Epithelial cell of prostate (primary cell): ENCODE measurements at places on chromosomes 3 and 15.

- DNase-seq, result no peak
These were observed 512.0 kb upstream of the ZNF385D start for GRCh38 chr3:22263042-22263441.

DNA sequence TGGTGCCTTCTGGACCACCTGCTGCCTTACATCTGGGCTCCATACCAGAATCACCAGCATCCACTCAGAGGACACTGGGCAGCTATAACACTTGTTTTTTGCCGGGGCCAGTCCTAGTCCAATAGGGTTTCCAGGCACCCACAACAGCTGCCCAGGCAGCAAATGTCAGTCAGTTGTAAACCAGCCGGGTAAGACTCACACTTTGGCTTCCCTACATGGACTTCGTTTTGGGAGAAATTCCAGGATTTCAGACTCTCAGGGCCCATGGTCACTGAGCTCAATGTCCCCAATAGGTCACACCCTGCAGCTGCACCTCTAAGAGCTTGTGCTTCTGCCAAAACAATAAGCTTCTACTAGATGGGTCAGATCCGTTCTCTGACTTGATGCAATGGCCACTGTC lies 83.8 kb downstream of the FAM174B start:
- no peak for DNase-seq

DNA sequence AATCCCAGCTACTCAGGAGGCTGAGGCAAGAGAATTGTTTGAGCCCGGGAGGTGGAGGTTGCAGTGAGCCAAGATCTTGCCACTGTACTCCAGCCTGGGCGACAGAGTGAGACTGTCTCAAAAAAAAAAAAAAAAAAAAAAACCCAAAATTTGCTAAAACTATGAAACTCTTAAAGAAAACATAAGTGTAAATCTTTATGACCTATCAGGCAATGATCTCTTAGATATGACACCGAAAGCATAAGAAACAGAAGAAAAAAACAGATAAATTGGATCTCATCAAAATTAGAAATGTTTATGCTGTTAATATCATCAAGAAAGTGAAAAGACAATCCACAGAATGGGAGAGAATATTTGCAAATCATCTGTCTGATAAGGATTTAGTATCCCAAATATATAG lies 15.3 kb downstream of the GRAMD2A start:
- DNase-seq, result no peak

GRCh38 chr3:194009892-194010533 lies 125.9 kb upstream of the HES1 start:
- no peak for DNase-seq

DNA sequence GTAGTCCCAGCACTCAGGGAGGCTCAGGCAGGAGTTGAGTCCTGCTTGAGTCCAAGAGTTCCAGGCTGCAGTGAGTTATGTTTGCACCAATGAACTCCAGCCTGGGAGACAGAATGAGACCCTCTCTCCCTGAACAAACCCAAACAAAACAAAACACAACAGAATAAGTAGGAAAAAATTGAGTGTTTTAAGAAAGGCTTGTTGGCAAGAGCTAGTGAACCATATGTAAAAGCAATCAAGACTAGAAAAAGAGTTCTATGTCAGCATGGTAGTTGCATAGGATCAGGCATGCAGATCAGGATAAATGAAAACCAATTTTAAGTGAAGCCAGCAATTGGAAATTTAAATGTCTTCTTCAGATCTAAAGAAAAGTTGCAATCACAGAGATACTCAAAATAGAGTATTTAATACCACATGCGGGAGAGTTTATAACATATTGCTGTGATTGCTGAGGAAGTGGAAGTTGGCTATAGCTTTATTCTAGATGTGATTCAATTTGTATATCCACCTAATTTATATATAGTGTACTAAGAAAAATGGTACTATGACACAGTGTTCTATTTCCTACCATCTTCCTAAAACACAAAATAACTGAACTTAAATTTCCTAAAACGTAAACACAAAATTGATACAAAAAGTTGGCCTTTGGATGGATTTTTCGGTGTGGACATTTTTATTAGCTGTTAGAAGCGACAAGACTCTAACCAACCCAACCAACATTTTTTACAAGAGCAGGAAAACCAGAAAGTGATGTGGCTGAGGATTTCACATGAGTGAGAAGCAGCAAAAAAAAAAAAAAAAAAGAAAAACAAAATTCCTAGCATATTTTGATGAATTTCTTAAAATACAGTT lies 101.9 kb upstream of the ROBO1 start:
- no peak for DNase-seq

DNA sequence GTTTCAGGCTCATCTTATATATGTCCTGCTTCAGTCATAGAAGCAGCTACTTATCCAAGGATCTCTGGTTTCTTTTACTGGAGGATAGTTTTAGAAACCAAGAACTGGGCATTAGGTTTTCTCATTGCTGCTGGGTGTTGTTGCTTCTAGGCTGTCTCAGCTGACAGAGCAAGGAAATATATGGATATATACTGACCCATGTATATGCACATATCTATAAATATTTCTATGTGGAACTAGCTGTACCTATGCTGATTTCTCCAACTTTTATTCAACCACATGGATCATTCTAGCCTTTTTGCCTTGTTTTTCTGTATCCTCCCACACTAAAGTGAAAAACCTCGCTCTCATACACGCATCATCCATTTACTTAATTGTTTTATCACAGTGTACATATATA lies 64.2 kb downstream of the TP63 start:
- DNase-seq, result no peak

DNA sequence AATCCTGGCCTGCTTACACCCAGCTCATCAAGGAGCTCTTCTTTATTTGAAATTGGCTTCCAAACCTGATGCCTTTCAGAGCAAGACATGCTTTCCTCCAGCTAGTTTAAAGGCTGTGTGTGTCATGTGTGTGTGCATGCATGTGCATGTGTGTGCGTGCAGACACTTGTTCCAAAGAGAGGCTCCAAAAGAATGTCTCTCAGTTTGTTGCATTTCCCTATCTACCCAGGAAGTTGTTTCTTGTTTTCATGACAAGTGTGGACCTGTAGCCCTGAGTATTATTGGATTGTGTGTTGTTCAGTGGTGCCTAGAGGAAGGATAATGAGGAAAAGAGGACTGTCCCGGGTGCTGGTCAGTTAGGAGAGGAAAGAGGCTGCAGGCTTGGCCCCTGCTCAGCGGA lies 240.0 kb downstream of the THSD4 start:
- DNase-seq, result peak; percentile 77

- DNase-seq, result peak; percentile 78
These were observed 13.5 kb upstream of the ZFYVE19 start for GRCh38 chr15:40793216-40793989.

DNA sequence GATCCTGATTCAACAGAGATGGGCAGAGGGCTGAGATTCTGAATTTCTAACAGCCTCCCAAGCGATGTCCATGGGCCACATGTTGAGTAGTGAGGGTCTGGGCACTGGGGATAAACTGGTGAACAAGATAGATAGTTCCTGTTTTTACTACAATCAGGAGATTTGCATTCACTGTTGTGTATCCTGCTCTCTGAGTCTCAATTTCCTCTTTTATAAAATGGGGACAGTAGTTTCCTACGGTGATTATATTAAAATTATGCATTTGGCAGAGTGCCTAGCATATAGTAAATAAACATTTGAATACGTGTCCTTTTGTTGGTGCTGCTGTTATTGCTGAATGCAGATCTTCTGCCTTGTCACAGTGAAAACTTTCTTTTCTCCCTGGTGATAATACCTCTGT lies 102.5 kb downstream of the MYH15 start:
- no peak for DNase-seq

DNA sequence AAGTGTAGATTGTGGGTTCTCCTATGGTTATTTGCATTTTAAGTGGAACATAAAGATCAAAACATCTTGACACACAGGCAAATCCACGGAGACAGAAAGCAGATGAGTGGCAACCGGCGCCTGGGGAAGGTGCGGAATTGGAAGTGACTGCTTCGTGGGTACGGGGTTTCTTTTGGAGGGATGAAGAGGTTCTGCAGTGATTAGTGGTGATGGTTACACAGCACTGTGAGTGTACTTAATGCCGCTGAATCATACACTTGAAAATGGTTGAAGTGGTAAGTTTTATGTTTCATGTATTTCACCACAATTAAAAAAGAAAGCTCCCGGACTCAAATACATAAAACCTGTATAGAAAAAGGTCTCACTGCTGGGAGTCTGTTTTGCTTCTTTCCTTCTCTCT lies 18.5 kb upstream of the VPS33B start:
- DNase-seq, result no peak

GRCh38 chr3:187994221-187995042 lies 159.5 kb upstream of the LPP start:
- no peak for DNase-seq

- DNase-seq, result peak; percentile 8
These were observed 342.7 kb downstream of the PTPRG start for GRCh38 chr3:61903931-61904657.

DNA sequence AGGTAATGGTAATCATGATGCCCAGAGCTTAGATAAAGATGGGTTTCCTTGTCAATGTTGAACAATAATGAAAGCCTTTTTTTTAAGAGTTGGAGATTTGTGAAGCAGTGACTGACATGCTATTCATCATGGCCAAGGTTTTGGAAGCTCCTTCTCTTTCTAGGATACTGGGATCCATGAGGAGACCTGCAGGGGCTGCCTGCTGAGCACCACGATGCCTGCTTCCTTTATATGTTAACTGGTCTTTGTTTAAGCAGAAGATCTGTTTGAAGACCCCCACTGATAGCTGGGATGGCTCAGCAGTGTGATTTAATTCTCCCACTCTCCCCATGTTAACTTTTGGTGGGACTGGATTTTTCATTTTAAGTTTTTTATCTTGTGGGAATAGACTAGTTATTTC lies 15.8 kb downstream of the RBP1 start:
- no peak for DNase-seq

DNA sequence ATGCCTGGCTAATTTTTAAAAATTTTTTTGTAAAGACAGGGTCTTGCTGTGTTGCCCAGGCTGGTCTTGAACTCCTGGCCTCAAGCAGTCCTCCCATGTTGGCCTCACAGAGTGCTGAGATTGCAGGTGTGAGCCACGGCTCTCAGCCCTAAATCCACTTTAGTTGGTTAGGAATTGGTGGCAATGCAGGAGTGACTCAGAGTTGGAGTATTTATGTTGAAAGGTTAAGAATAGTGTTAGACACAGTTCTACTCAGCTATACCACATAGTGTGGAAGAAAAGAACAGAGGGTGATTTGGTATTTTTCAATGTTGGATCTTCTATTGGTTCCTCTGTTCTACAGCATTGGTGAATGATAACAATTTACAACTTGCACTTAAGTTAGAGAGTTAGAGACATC lies 7.6 kb downstream of the ZNF639 start:
- DNase-seq, result no peak
